ENCODE measurements at places on chromosomes 11 and 22.
A peak's percentile ranks its signal among the peaks of the same experiment; 100 is the strongest.

DNA sequence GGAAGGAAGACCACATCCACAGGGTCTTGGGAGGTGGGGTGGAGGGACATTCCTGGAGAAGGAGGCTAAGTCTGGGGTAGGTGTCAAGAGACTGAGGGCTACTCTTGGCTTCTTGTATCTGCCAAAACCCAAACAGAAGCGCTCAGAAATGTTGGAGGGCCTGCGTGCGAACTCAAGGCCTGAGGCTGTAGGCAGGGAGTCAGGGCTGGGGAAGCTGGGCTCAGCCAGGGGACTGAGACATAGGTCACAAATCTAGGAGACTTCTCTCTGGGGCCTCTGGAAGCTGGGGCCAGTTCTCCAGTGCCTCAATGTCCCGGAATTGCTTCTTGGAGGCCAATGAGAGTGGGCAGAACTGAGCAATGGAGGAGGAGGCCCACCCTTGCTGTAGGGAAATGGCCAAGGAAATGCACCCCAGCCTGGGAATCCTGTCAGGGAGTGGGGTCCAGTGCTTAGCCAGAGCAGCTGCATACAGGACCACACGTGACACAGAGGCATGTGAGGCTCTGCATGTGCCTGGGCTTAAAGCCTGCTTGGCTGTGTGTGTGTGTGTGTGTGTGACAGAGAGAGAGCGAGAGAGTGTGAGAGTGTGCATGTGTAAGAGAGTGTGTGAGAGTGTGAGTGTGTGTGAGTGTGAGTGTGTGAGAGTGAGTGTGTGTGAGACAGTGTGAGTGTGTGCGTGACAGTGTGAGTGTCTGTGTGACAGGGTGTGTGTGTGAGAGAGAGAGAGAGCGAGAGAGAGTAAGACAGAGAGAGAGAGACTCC, 141.3 kb downstream of the ST3GAL4 start:
- no peak for DNase-seq

- DNase-seq = no peak
These were observed 1263.7 kb downstream of the BRD1 start for GRCh38 chr22:48563966-48564330.

DNA sequence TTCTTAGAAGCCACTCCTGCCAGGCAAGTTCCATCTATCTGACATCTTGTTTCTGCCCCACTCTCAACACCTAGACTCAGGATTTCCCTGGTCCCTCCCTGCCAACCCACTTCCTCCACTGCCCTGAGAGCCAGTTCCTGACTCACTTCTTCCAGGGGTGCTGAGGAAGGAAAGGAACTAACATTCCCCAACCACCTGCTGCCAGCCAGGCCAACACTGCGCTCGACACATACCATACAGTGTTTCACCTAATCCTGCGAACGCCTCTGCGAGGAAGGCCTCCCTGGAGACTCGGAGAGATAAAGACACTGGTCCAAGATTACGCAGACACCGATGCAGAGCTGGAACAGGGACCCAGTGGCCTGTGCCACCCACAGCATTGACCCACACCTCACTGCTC, 40.2 kb downstream of the MICAL3 start:
- DNase-seq = no peak

DNA sequence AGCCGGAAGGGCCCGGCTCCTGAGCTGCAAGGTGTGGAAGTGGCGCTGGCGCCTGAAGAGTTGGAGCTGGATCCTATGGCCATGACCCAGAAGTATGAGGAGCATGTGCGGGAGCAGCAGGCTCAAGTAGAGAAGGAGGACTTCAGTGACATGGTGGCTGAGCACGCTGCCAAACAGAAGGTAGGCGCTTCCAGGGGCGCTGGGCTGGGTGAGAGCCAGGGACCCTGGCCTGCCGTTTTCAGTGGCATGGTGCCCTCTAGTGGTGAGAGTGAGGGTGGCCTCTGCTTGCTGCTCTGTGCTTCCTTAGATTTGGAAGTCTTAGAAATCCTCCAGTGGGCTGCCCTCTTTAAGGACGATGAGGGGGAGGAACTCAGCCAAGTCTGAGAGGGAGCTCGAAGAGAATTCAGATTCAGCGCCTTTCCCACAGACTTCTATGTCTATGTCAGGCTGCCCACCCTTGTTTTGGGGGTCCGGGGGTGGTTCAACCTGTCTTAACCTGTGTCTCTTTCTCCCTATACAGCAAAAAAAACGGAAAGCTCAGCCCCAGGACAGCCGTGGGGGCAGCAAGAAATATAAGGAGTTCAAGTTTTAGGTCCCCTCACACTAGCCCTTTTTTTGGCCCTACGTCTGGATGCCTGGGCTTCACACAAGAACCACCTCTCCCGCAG, 1.8 kb upstream of the PACS1 start:
- DNase-seq = peak; percentile 29

- DNase-seq = no peak
These were observed 27.7 kb downstream of the CD44 start for GRCh38 chr11:35166369-35167360.

- no peak for DNase-seq
These were observed 64.5 kb downstream of the CCDC73 start for GRCh38 chr11:32729976-32730375.

GRCh38 chr11:27649800-27650199, 50.5 kb downstream of the BDNF start:
- DNase-seq = no peak

- no peak for DNase-seq
These were observed 79.5 kb upstream of the SLC25A18 start for GRCh38 chr22:17483688-17484372.

- DNase-seq = no peak
These were observed 140.9 kb downstream of the TEAD1 start for GRCh38 chr11:12815129-12815480.

DNA sequence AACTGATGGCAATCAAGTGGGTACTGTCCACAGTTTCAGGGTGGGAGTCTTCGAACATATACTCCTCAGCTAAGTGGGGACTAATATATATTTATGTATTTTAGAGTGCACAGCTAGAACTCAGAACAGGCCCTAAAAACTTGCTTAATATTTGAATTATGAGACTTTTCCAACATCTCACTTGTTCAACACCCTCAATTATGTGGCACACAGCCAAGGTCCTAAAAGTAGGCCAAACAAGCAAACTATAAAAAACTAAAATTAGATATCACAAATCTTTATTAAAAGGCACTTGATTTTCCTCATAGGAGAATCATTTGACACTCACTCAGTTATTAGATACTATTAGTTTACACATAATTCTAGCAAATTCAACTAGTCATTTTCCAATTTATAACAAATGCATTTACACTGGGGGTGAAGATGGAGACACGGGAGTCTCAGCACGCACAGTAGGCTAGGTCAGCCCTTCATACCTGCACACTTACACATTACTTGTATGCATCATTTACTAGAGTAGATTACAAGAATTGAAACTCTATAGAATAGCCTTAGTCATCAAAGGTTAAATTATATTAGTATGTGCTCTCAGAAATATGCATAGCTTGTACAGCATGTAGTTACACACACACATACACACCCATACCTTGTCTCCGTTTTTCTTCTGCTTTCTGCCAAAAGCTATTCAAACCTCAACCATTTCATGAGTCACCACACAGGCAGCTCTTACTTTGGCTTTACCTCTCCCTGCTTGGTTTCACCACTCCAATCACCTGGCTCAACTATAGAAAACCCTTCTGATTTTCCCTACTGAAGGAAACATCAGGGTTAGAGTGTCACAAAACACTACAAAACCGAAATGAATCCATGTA, 171.5 kb downstream of the SBF2 start:
- no peak for DNase-seq

DNA sequence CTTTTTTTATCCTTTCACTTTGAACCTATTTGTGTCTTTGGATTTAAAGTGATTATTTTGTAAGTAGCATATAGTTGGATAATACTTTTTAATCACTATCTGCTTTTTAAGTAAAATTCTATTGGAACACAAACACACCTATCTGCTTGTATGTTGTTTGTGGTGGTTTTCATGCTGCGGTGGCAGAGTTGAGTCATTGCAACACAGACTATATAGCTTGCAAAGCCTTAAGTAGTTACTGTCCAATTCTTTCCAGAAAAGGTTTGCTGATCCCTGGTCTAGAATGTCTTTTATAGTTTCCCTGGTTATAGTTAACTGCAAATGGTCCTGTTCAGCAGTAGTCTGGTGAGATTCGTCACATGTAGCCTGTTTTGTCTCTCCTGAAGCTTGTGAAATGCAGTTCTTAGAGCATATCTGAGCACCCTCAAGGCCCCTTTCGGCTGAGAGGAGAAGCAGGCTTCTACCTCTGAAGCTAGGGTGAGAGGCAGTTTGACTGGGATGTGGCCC, 21.5 kb downstream of the SHANK3 start:
- DNase-seq = no peak

- DNase-seq = no peak
These were observed 16.2 kb downstream of the SHISA8 start for GRCh38 chr22:41898645-41899044.

GRCh38 chr11:60706931-60707330, 7.5 kb downstream of the MS4A8 start:
- no peak for DNase-seq

DNA sequence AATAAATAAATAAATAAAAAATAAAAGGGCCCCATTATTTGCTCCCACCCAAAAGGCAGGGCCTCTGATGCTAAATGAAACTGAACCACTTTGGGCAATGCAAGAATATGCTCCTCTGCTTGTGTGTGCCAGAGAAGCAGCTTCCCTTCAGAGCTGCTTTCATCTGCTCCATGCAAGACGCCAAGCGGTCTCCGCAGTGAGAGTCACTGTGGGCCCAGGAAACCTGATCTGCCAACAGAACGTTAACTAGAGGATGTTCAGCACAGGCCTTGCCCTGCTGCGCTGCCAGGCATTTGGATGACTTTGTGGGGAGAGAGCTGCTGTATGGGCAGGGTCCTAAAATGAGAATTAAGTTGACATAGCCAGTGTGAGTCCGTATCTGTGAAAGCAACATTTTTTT, 43.7 kb upstream of the APOA1 start:
- DNase-seq = no peak

DNA sequence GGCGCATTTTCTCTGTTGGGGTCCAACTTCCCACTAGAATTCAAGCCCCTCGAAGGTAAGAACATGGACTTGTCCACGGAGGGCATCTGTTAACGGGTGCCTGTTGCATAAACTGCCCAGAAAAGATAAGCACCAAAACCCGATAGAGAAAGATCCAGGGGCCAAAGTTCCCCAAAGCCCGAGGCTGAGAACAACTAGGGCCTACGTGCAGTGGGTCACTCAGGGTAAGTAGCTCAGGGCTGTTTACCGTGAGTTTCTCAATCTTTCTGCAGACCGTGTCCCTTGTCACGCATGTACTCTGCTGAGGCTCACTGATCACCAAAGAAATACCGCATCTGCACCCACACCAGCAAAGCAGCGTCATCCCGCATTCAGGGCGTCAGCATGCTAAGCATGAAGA, 24.4 kb downstream of the PGA5 start:
- no peak for DNase-seq

- no peak for DNase-seq
These were observed 38.5 kb downstream of the TTC17 start for GRCh38 chr11:43397251-43397650.

DNA sequence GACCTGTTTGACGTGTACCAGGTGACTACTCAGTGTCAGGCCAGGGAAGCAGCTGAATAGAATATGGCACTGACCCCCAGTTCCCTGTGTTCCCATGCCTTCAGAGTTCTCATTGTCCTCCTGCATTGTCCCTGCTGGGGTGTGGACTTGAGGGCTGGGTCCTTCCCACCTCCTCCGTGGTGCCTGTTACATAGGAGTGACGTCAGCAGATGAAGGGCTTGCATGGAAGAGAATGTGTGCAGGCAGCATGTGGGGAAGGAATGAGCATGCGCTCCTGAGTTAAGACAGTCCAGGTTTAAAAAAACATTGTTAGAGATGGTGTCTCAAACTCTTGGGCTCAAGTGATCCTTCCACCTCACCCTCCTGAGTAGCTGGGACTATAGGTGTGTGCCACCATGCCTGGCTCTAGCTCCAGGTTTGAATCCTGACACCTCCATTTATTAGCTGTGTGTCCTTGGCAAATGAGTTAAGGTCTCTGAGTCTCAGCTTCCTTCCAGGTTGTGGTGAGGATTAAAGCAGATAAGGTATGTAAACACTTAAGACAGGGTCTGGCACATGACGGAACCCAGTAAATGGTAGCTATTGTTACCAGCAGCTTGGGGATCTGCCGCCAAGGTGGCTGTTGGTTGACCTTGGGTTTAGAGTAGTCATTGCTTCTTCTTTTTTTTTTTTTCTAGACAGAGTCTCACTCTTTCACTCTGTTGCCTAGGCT, 7.5 kb upstream of the SOX10 start:
- DNase-seq = no peak

GRCh38 chr11:42657169-42657568, 654.6 kb upstream of the API5 start:
- DNase-seq = no peak

DNA sequence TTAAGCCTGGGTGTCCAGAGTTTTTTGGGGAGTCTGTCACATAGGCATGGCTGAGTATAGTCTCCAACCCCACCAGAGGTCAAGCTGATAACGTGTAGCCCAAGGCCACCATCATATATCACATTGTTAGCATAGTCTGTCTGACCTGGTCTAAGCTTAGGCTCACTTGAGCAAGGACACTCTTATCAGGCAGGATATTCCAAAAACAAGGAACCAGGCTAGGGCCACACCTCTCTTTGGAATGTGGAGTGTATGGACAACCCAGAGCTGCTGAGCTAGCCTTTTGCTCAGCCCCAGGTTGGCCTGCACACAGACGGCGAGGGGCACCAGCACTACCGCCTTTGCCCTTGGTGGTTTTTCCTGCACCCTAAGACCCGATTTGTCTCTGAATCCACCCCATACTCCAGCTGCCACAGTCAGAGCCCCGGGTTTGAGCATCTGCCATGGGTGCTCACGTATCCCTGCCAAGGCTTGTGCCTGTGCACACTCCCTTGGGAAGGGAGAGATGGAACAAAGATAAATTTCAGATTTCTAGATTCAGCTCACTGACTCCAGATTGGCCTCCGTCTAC, 7.2 kb downstream of the SNAP29 start:
- DNase-seq = no peak

GRCh38 chr22:29207243-29207550, 1.5 kb downstream of the EMID1 start:
- no peak for DNase-seq

- DNase-seq = no peak
These were observed 138.0 kb upstream of the POU2AF2 start for GRCh38 chr11:111107501-111107900.

DNA sequence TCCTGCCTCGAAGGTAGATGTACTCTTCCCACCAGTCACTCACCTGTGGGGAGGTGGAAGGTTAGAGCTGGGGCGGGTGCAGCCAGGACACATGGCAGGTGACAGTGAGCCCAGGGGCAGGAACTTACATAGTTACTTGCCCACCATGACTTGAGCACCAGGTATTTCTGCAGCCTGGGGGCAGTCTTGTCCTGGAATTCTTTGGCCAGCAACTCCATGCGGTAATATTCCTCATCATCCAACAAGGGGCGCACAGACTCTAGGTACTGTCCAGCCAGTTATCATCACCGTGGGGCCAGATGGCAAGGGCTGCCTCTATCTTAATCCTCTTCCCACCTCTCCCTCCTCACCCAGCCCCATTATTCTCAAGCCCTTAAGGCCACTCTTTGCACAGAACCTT, 2.2 kb downstream of the CPT1B start:
- no peak for DNase-seq

GRCh38 chr11:74141241-74141695, 29.5 kb downstream of the C2CD3 start:
- peak; percentile 46 for DNase-seq

Data from NCI-H2029 treated with DMSO at 0.1 percent for 48 hours (cell line).